Ammon's horn (tissue), 1 donor: ENCODE measurements at places on chromosomes 7 and 10.

DNA sequence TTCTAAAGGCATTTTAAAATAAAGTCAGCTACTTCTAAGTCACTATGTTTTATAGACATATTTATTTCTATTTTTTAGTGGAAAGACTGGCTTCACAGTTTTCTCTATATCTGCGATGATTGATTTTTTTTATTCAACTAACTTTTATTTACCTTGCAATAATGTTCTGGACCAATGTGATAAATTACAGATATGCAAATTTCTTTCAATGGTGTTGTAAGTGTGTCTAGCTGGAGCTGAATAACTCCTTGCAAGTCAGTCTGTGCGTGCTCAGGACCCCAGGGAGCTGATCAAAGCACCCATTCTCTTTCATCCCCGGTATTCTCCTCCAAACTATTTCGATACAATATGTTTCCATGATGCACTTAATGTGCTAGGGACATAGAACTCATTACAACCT is 9.7 kb downstream of the PTF1A start:
- DNase-seq = no peak

GRCh38 chr7:144470078-144470477 is 66.6 kb upstream of the NOBOX start:
- no peak for DNase-seq

GRCh38 chr10:76311752-76312636 is 880.6 kb downstream of the LRMDA start:
- DNase-seq = no peak

GRCh38 chr7:105046414-105046813 is 32.4 kb downstream of the KMT2E start:
- DNase-seq = no peak

DNA sequence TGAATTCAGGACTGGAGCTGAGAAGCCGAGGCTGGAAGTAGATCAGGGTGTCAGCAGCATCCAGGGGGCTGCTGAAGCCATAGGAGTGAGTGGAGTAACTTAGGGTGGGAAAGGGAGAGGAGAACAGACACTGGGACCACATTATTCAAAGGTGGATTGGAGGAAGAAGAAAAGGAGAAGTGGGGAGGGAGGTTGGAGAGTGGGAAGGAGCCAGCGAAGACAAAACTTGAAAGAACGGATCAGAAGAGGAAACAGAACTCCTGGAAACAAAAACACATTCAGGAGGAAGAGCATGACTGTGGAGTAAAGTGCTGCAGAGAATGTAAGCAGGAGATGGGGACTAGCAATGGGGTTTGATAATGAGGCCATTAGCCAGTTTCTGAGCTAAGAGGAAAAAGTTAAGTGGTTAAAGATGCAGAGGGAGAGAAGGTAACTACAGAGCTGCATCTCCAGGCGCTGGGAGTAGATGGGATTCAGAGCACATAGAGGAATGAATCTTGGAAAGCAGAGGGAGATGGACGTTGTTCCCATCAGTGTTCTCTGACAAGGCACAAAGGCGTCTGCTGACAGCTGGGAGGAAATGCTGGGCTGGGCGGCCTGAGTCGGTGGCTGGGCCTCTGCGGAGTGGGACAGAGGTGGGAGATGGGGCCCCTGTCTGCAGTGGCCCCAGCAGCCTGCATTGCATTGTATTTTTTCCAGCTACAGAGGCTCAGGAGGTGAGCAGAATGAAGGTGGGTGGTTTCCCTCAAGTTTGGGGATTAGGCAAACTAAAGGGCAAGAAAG is 63.1 kb upstream of the LEP start:
- DNase-seq = no peak

GRCh38 chr7:112257073-112257472 is 50.6 kb downstream of the ZNF277 start:
- no peak for DNase-seq

GRCh38 chr7:96789914-96790313 is 80.3 kb upstream of the SEM1 start:
- DNase-seq = no peak

DNA sequence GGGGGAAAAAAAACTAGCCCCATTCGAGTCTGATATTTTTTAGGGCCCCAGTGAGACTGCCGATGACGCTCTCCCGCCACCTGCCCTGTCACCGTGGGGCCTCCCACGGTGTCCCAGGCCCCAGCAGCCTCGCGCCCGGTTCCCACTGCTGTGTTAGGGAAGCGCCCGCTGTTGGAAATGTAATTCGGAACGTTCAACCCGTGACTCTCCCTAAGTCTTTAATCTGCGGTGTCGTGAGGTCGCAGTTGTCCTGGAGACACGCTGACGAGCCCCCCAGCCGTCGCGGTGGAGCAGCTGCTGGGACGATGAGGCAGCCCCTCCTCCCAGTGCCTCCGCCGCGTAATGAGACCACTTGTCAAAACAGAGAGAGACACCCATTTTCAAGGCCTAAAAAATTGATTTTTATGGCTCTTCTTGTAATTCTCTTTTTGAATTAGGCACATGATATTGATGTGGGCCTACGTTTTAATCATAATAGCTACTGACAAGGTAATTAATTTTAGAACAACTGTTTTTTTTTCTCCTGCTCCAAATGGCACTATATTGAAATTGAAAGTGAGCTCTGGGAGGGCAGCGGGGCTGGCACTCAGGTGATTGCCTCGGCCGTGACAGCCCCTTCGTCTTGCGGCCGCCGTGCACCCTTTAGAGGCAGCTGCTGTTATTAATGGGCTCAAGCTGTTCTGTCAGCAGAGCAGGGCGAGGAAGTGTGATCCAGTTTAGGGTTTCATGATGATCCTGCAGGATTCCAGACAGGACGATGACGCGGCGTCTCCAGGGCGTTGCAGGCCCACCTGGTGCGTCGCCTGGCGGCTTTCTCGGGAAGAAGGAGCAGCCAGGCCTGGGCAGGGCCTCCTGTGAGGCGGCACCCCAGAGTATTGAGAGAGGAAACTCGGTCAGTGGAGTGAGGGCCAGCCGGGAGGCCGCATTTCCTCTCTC is 63.3 kb downstream of the NKX6-2 start:
- DNase-seq = no peak

DNA sequence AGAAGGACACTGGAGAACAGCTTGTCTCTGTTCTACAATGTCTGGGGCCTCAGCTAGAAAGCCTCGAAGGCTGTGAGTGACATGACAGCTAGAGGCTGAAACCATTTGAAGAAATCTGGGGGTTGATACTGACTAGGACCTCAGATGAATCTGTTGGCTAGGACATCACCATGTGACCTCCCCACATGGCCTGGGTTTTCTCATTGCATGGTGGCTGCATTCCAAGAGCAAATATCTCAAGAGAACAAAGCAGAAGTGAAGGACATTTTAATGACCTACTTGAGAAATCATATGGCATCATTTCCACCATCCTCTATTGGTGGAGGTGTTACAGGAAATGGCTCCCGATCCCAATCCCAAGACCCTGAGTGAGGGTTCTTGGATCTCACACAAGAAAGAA is 450.6 kb upstream of the AUTS2 start:
- DNase-seq = no peak

GRCh38 chr10:4357911-4358310 is 468.1 kb upstream of the AKR1E2 start:
- no peak for DNase-seq

DNA sequence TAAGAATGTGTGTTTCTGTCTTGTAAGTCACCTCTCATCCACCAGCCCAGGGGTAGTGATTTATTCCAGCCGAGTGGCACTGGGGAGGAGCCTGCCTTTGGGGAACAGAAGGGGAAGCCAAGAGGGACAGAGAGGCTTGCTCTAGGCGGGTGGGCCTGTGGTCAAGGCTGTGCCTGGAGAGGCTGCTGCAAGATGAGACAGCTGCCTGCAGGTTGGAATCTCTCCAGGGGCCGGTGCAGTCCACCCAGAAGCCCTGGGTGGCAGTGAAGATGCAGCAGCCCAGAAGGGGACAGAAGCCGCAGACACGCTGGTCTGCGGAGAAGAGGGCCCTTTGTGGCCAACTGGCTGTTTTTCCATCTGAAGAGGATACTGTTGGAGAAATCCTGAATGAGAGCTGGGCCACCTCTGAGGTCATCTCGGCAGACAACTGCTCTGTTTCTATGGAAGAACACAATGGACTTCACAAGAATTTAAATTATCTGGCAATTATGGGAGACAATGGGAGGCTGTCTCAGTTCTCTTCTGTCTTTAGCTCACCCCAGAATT is 175.7 kb downstream of the GFRA1 start:
- DNase-seq = peak; percentile 78

GRCh38 chr10:5512331-5512730 is 12.4 kb upstream of the CALML3 start:
- no peak for DNase-seq

- DNase-seq = no peak
These were observed 117.4 kb downstream of the TES start for GRCh38 chr7:116327752-116328151.

- DNase-seq = peak; percentile 75
These were observed 194.9 kb downstream of the SUGCT start for GRCh38 chr7:40329601-40330153.

DNA sequence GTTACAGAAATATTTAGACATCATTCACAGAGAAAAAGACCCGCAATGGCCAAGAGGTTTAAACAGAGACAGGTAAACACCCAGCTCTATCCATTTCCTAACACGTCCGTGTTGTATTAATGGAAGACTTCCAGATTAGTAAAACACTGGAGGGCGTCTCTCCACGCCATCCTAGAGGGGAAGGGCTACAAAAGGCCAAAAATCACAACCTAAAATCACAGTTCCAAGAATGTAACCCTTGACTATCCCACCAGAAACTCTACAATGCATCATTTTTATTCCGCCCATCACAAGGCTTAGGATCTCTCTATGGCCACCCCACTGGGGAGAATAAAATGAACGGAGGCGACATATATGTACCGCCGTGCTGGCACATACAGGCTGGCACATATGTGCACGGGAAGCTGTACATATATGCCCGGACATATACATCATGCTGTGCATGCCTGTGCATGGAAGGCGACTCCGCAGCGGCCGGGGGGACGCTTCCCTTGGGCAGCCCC is 734 bp downstream of the PCLO start:
- DNase-seq = no peak

- no peak for DNase-seq
These were observed 198.3 kb downstream of the WDR11 start for GRCh38 chr10:121049489-121049888.

GRCh38 chr7:2526659-2527504 is 7.3 kb downstream of the LFNG start:
- no peak for DNase-seq

DNA sequence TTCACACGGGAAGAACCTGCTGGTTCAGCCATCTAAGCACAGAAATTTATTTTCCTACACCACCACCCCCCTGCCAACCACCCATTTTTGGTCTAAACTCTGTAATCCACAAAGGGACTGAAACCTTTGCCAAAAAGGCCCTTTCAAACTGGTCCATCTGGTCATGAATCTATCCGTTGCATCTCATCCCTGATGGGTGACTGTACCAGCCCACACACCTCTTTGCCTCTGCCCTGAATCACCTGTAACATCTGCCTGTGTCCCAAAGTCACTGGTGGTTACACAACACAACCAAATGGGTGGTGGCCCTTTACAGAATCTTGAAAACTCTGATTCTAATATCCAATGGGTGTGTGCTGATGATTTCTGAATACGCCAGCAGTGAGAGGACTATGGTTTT is 503.4 kb downstream of the PARD3 start:
- no peak for DNase-seq

GRCh38 chr10:91540733-91541132 is 92.1 kb downstream of the PPP1R3C start:
- no peak for DNase-seq

- DNase-seq = no peak
These were observed 262.1 kb downstream of the CREB5 start for GRCh38 chr7:28674359-28674782.

DNA sequence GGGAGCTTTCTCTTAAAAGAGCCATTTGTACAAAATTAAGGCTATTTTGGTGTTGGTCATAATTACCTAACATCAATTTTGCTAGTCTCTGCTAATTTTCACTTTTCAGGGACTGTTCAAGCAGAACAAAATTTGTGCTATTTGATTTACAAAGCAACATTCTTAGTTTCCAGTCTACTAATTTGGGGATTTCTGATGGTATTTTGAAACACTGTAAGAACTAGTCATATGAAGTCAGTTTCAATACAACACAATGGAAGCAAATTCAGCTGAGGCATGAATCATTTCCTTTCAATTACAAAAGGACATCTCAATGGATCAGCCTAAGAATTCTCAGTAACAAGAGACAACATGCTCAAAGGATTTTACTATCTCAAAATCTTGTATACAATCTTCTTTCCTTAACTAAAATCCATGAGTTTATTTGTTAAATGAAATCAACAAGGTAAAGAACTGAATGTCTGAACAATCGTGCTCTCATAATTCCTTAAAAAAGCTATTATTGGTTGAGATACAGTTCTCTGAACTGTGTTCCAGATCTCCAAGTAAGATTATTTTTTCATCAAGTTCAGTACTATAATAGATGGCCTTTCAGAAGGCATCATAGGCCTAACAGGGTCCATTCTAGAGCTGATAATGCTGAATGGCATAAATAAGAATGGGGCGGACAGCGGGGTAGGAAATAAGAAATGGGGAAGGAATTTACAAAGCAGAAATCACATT is 144.6 kb downstream of the NRCAM start:
- DNase-seq = no peak

GRCh38 chr7:36661135-36661840 is 63.0 kb downstream of the AOAH start:
- no peak for DNase-seq

DNA sequence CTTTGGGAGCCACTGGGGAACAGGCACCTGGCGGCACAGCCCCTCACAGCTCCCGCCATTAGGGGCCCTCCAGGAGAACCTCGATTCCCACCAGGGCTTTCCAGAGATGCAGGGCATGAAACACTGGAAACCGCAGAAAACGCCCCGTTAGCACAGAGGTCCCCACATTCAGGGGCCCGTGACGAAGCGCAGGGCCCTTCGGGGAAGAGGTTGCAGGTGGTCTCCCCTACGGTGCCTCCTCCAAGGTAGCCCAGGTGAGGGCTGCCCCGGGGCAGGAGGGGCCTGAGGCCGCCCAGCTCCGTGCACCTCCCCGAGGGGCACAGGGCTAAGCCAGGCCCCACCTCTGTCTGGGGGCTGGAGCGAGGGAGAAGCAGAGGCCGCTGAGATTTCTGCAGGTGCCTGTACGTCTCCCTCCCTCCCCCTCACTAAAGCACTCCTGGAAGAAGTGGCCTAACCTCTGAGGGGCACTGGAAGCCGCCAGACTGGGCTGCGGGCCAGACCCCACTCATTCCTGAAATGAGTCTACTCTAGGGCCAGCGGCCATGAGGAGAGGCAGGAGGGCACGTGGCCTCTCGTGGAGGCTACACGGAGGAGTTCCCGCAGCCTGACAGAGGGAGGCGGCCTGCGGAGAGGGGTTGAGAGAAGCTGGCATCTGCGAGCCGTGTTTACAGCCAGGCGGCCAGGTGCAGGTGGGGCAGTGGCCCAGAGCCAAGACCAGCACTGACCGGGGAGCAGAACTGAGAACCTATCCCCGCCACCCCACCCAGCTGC is 6.9 kb downstream of the PDGFA start:
- DNase-seq = no peak

- no peak for DNase-seq
These were observed 184.7 kb upstream of the KAT6B start for GRCh38 chr10:74641659-74642058.

DNA sequence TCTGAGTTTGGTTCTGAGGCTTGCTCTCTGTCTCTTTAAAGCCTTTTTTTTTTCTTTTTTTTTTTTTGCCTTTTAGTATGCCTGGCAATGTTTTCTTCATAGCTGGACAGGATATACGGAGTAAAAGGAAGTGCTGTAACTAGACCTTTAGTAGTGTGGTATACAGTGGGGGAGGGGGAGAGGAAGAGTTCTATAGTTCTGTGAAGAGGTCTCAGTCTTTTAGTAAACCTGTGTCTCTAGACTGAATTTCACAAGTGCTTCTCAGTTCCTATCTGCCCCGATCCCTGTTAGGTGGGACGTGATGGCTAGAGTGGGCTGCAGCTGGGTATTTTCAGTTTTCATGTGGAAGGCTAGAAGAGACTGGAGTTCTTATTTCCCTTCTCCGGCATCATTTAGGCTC is 3.1 kb upstream of the ABCC2 start:
- no peak for DNase-seq
